ENCODE measurements at places on chromosomes 7 and 10. TPM values are rescaled to one million over a fixed set of nuclear protein-coding genes. Genes with fewer than 3 reads are reported as not detected.
A peak's percentile ranks its signal among the peaks of the same experiment; 100 is the strongest.

The GARIN1A gene
- 8.8 TPM for total RNA-seq

GRCh38 chr10:110717781-110718589 is 73.8 kb downstream of the RBM20 start:
- DNase-seq = no peak

DNA sequence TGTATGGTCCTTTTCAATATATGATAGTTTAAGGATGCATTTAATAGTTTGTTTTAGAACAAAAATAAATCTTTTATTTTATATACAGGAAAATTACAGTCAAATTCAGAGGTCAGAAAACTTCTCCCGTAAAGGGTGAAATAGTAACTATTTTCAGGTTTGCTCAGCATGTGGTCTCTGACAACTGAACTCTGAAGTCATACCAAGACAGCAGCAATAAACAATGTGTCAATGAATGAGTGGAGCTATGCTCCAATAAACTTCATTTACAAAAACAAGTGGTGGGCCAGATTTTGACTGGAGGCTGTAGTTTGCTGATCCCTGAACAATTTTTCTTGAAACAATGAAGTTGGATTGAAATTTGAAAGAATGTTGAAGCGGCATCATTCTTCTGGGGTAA is 123.6 kb downstream of the ZNF248 start:
- DNase-seq = no peak

- peak; percentile 80 for DNase-seq
Observed at GRCh38 chr10:97498841-97499560, at the start of gene UBTD1. Gene UBTD1, plus strand, starts transcription at chr10:97498924. Its CDS starts 280 bp downstream, at chr10:97499204.

The VAX1 gene
- not detected for total RNA-seq

The PON3 gene
- total RNA-seq = 8.9 TPM

- DNase-seq = no peak
Observed at GRCh38 chr10:104608091-104608828, 32.8 kb upstream of the SORCS3 start.

DNA sequence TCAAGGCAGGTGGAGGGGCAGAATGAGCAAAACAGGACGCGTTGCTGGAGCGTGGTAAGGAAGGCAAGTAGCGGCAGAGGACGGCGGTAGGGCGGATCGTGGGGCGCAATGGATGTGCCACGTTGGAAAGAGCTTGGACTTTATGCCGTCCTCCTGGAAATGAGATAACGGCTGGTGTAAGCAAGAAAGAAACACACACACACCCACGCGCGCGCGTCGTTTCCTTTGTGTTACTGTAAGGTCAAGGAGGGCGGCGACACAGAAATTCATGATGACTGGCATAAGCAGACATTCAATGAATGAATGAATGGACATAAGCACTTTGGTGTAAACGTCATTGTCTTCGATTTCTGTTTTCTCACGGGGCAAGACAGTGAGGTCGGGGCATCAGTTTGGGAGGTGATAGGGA is 683 bp upstream of the ENTPD7 start:
- peak; percentile 65 for DNase-seq

Measured in sciatic nerve (tissue), 2 donors.